Prostate gland (tissue), 2 donors: ENCODE measurements at places on chromosomes 16 and 17.

DNA sequence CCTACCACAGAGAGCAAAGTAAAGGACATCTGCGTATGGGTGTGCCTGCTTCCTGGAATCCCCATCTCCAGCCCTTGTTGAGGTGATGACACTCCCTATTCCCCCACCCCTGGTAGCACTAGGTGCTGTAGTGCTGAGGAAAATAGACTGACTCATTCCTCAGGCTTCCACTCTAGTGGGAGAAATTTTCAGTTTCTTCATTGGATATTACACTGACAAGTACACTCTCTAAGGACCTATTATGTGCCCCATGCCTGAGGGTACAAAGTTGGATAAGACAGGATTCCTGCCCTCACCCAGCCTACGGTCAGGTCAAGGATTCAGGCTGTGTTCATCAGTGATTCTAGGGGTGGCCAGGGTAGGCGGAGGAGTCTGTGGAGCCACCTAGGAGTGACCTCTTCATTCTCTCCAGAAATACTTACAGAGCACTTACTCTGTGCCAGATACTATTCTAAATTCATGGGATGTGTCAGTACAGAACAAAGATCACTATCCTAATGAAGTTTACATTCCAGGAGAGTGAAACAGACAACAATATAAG lies 4.5 kb upstream of the ZC3H7A start:
- no peak for DNase-seq

- peak; percentile 92 for DNase-seq
These were observed 45.4 kb downstream of the STH start for GRCh38 chr17:46044286-46044928.

- DNase-seq = peak; percentile 57
These were observed 1.1 kb downstream of the ACSF2 start for GRCh38 chr17:50426814-50427787.

DNA sequence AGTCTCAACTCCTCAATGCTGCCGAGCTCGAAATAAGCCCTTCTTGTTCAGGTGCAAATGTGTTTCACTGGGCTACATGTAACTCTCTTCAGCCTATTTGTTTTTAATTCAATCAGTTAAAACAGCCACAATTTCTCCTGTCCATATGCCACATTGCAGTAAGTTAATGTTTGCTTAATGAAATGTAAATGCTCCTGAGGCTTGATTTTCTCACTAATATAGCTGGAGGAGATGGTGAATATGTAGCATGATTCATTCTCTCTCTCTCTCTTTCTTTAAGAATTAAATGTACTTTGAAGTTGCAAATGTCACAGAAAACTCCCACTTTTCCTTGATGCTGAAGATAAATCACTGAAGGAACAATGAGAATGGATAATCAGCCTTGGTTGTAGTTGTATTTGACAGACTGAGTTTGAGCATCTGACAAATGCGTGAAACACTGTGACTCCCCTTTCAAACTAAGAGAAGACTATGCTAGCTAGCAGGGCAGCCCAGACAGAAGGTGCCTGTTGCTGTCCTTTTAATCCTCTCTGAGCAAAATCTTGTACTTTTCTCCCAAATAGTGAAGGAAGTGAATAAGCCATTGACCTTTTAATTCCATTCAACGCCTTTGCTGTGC lies 161.8 kb downstream of the ANKFN1 start:
- DNase-seq = no peak

- DNase-seq = no peak
These were observed 238.1 kb downstream of the NTN1 start for GRCh38 chr17:9259419-9259818.
